ENCODE measurements at places on chromosomes 2 and 18. TPM values are rescaled to one million over a fixed set of nuclear protein-coding genes. Genes with fewer than 3 reads are reported as not detected.

RUFY4 gene
- not detected for total RNA-seq

COX5B gene
- total RNA-seq = 351 TPM

EGR4 gene
- not detected for total RNA-seq

GPR155 gene
- 14.7 TPM for total RNA-seq

INHA gene
- total RNA-seq = 0.41 TPM

DOK6 gene
- 68.1 TPM for total RNA-seq

ANO7 gene
- total RNA-seq = 0.41 TPM

UGT1A4 gene
- total RNA-seq = not detected

CABYR gene
- 24.1 TPM for total RNA-seq

RHBDD1 gene
- 24.1 TPM for total RNA-seq

NLRC4 gene
- total RNA-seq = 0.41 TPM

ARHGEF4 gene
- total RNA-seq = 43.2 TPM

ZAP70 gene
- total RNA-seq = 0.82 TPM

Measured in frontal cortex (tissue), 4 donors.